Stimulated activated CD8-positive, alpha-beta memory T cell treated with anti-CD3 and anti-CD28 coated beads, Interleukin-4, amount 100 ng/mL, for 24 hours (primary cell): ENCODE measurements at places on chromosomes 4 and X.

- DNase-seq: no peak
Measured at GRCh38 chr4:170033999-170034398, 7.8 kb upstream of the MFAP3L start.

DNA sequence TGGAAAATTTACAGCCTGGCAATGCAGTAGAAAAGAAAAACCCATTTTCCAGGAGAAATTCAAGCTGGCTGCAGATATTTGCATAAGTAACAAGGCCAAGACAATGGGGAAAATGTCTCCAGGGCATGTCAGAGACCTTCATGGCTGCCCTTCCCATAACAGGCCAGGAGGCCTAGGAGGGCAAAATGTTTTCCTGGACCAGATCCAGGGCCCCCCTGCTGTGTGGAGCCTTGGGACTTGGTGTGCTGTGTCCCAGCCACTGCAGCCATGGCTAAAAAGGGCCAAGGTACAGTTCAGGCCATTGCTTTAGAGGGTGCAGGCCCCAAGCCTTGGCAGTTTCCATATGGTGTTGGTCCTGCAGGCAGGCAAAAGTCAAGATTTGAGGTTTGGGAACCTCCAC is 29.8 kb downstream of the SOX3 start:
- DNase-seq: no peak

DNA sequence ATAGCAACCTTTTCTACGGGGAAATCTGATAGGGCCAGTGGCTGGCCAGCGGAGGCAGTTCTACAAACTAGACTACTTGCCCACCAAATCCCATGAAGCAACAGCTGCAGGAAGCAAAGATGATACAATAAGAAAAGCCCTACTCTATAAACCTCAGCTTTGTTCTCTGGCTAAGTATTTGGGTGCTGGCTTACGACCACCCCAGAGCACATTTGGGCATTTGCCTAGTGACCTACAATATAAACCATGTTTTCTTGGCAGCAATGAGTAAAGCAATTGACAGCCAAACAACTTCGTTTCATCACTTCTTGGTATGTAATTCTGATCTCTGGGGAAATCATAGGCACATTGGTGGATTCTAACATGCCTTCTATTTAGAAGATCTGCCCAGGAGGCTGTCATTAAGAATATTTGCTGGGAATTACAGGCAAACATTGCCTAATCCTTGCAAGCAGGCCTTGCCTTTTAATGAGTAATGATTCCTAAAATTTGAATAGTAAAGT is 7.5 kb upstream of the LHFPL1 start:
- no peak for DNase-seq

GRCh38 chrX:140391313-140391712 is 113.6 kb downstream of the SOX3 start:
- no peak for DNase-seq

DNA sequence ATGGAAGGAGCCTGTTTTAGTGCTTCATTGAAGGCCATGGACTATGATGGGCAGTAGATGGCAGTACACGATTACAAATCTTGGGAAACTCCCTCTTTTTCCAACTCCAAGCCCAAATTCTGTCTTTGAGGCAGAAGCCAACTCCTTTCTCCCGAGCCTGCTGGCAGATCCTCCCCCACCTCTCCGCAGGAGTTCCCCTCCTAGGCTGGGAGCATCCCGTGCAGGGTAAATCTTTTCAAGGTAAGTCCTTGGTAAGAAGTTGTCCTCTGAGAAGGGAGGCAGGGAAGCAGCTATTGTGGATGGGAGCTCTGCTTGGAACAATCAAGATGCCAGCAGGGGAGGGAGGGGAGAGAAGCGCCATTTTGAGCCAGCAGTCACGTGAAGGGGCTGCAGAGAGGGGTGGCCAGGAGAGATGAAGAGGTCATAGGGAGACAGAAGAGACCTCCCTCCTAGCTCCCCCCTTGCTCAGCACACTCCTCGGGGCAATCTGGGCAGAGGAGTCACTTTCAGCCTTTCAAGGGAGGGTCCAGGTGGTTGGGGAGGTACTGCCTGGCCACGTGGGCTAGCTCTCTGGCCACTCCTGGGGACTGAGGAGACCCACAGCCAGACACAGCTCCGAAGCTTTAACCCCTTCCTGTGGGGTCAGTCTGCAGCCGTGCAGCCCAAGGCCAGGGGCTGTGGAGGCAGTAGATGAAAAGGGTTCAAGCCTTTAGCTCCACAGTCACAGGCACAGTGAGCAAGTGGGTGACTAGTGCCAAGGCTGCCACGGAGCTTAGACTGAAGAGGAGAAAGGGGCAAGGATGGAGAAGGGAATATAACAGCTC is 9.6 kb downstream of the CC2D2A start:
- no peak for DNase-seq

GRCh38 chrX:132501606-132502005 is 12.8 kb upstream of the MBNL3 start:
- no peak for DNase-seq

GRCh38 chr4:112771-113170 is 11.5 kb upstream of the ZNF718 start:
- DNase-seq: no peak

GRCh38 chr4:169571435-169571834 is 40.9 kb downstream of the NEK1 start:
- DNase-seq: no peak

DNA sequence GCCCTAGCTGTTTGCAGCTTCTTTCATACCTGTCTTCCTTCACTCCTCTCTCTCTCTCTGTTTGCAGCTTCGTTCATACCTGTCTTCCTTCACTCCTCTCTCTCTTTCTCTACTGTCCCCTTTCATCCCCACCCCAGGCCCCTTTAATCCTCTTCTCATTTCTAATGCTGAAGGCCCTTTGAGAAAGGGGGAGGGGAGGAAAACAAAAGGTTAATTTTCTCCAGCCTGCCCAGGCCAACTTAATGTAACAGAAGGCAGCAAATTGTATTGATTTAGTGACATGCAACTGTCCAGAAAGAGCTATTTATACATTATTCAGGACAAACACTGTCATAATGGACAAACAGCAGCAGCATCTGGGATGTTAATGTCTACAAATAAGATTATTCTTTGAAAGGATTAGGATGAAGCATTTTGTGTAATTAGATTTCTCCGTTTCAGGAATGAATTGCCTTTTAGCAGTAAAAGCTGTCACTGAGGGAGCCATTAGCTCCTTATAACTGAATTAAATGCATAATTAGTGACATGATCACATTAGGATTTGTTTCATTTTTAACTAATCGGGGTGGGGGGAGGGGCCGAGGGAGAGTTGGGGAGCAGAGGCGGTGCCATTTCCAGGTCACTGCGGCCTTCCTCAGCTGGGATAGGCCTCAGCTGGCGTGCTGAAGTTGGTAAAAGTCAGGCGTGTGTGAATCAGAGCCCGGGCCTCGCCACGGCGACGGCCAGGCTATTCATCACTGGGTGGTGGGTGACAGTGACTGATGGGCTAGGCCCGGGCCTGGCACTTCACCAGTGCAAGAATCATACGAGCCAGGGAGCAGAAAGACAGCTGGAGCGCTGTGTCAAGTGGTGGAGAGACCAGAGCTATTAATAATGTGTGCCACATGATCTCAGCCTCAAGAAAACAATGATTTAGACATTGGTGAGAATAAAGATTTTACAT is 174.5 kb downstream of the NKX6-1 start:
- DNase-seq: no peak

GRCh38 chrX:103608306-103608963 is 672 bp downstream of the TCEAL3 start:
- no peak for DNase-seq
